ENCODE measurements at places on chromosomes 5 and 9.
A peak's percentile ranks its signal among the peaks of the same experiment; 100 is the strongest.

GRCh38 chr9:4065054-4065453, 234.8 kb downstream of the GLIS3 start:
- no peaks in the 10 kb centered on the region for H3K36me3 ChIP-seq
- no peak overlapping the region for H3K4me3 ChIP-seq
- no peak for DNase-seq
- no peaks in the 10 kb centered on the region for H3K27me3 ChIP-seq
- H3K4me1 ChIP-seq: no peaks in the 10 kb centered on the region

GRCh38 chr5:96149546-96149945, 187.9 kb upstream of the ELL2 start:
- H3K27ac ChIP-seq: no peak overlapping the region
- H3K36me3 ChIP-seq: no peaks in the 10 kb centered on the region

DNA sequence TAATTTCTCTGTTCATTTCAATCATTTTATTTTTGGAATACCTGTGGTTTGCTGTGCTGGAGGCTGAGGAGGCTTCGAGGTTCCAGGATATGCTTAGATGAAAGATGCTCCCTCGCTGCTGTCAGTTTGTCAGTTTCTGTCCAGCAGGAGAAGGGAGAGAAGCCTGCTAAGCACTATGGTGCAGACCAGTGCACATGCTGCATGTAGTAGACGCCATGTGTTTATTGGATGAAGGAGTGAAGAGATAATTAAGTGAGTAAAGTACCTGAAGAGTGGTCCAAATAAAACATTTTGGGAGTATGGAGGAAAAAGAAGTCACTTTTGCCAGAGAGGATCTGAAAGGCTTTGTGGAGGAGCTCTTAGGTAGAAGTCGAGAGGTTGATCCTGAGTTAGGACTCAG, 2.1 kb downstream of the PDZD2 start:
- no peak overlapping the region for H3K4me3 ChIP-seq
- no peaks in the 10 kb centered on the region for H3K36me3 ChIP-seq
- peaks cover 27% of the 10 kb centered on the region for H3K4me1 ChIP-seq
- DNase-seq: no peak

- peaks cover 26% of the 10 kb centered on the region for H3K4me1 ChIP-seq
- DNase-seq: no peak
- no peaks in the 10 kb centered on the region for H3K36me3 ChIP-seq
- peaks cover 73% of the 10 kb centered on the region for H3K27me3 ChIP-seq
Measured at GRCh38 chr5:135025730-135026644, 8.0 kb downstream of the PITX1 start.

- no peak for DNase-seq
- no peaks in the 10 kb centered on the region for H3K36me3 ChIP-seq
- no peaks in the 10 kb centered on the region for H3K27me3 ChIP-seq
Measured at GRCh38 chr5:117039035-117039434, 464.4 kb upstream of the SEMA6A start.

- no peaks in the 10 kb centered on the region for H3K27me3 ChIP-seq
- no peaks in the 10 kb centered on the region for H3K36me3 ChIP-seq
- DNase-seq: peak; percentile 32
- no peak overlapping the region for H3K27ac ChIP-seq
Measured at GRCh38 chr9:106111039-106111730, 416.8 kb downstream of the TMEM38B start.

DNA sequence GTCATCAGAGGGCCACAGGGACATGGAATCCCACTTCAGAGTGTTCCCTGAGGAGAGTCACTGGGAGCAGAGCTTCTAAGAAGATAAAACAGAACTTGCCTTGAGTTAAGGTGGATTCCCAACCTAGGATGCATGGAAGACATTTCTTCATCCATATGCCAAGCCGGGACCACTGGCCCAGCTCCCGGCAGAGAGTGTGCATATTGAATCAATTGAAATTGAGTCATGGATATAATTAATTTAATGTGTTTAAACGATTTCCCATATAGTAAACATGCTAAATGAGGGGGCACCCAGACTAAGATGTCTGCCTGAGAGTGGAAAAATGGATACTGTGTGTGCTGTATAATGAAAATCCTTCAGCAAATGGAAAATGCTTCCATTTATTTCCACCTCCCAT, 194.4 kb upstream of the TBC1D2 start:
- H3K36me3 ChIP-seq: no peaks in the 10 kb centered on the region
- no peak overlapping the region for H3K27ac ChIP-seq
- H3K27me3 ChIP-seq: no peaks in the 10 kb centered on the region
- no peak overlapping the region for H3K4me3 ChIP-seq
- DNase-seq: no peak

GRCh38 chr9:119257592-119257991, 111.6 kb downstream of the BRINP1 start:
- no peak for DNase-seq
- H3K27me3 ChIP-seq: no peaks in the 10 kb centered on the region
- peaks cover 10% of the 10 kb centered on the region for H3K4me1 ChIP-seq
- H3K36me3 ChIP-seq: no peaks in the 10 kb centered on the region

DNA sequence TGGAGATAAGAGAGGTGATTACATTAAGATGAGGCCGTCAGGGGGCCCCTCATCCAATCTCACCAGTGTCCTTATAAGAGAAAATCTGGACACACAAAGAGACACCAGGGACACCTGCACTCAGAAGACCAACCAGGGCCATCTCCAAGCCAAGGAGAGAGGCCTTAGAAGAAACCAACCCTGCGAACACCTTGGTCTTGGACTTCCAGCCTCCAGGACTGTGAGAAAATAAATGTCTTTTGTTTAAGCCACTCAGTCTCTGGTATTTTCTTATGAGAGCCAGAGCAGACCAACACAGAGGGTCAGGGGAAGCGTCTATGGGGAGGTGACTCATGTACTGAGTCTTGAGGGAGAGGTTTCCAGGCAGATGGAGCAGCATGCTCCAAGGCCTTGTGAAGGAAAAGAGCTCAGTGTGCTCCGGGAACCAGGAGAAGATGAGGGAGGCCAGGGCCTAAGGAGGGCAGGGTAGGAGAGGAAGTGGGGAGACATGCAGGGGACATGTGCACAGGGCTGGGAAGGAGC, 5.4 kb downstream of the PHYKPL start:
- peaks cover 9% of the 10 kb centered on the region for H3K36me3 ChIP-seq
- H3K27ac ChIP-seq: no peak overlapping the region
- DNase-seq: no peak
- H3K4me1 ChIP-seq: peaks cover 24% of the 10 kb centered on the region
- H3K27me3 ChIP-seq: no peaks in the 10 kb centered on the region

DNA sequence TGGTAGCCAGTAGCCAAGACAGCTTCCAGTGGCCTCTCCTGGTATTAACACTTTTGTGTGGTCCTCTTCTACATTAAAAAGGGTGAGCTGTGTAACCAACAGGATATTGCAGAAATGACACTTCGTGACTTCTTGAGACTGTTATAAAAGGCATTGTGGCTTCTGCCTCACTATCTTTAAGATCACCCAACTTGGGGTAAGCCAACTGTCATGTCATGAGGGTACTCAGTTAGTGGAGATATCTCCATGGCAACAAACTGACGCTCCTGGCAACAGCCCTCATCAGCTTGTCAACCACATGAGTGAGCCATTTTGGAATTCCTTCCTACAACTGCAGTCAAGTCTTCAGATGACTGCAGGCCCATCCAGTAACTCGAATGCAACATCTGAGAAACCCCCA, 121.7 kb downstream of the DEPDC1B start:
- DNase-seq: no peak
- no peaks in the 10 kb centered on the region for H3K4me1 ChIP-seq
- H3K27me3 ChIP-seq: no peaks in the 10 kb centered on the region
- no peak overlapping the region for H3K4me3 ChIP-seq
- peaks cover 9% of the 10 kb centered on the region for H3K36me3 ChIP-seq
- no peak overlapping the region for H3K27ac ChIP-seq

DNA sequence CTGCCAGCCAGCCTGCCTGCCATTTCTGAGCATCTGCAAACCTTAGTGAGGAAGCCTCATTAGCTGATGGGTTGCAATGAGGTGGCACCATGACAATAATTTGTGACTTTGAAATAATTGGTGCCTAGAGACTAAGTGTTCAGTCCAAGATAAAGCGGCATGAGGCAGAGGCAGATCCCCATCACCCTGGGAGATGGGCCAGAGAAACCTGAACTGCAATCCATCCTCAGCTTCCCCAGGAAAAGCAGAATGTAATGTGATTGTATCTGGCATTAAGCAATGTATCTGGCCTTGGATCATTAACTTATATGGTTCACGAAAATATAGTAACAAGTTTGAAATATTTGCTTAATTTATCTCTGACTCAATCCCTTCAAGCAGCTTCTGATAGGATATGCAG, 101.0 kb downstream of the SPOCK1 start:
- no peak overlapping the region for H3K27ac ChIP-seq
- H3K4me3 ChIP-seq: no peak overlapping the region

DNA sequence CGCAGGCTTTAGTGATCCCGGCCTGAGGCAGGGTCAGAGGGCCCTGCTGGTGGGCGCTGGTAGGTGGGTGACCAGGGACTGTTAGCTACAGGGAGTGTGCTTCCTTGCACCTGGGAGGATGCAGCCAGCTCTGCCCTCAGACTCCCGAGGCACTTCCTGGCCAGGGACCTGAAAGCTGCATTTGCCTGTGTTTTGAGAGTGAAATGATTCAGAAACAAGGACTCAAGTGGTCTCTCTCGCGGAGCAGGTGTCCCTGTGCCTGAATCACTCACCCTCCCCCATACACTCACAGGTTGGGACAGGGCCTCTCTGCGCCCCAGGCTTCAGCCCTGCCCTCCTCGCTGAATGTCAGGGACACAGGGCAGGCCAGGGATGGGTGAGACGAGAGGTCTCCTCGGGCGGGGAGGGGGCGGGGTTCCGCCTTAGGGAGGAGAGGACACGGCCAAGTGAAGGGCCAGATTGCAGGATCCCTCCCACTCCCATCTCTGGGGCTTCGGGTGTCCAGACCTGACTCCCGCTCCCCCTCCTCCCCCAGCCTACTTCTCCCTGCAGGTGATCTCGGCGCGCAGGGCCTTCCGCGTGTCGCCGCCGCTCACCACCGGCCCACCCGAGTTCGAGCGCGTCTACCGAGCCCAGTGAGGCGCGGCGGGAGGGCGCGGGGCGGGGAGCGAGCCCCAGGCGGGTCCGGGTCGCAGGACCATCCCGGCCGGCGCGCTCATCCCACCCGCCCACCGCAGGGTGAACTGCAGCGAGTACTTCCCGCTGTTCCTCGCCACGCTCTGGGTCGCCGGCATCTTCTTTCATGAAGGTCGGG, 1.5 kb downstream of the LTC4S start:
- H3K27ac ChIP-seq: no peak overlapping the region
- peak; percentile 78 for DNase-seq
- peak overlapping the region; percentile 84 for H3K4me3 ChIP-seq

DNA sequence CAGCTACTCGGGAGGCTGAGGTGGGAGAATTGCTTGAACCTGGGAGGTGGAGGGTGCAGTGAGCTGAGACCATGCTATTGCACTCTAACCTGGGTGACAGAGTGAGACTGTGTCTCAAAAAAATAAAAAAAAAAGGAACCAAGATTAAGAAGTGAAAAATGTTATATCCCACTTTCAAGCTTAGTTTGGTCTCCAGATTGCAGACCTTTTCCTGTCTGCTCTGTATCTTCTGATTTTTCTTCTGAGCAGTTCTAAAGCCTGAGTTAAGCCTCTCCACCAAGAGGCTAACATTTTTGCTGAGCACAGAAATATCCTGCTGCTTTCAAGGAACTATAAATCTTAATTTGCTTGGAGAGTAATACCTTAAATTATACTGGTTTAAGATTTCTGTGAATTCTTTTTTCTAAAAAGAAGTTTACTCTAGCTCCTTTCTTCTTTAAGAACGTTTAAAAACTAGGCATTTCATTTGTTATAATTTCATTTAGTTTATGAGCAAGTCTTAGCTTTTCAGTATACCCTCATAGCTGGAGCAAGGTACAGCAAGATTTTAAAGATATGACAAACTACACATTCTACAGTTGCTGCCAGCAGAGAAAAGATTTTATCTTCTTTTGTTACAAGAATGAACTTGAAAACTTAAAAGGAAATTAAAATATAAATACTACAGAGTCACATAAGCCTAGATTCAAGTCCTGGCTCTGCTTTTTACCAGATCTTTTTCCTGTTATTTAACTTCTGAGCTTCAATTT, 55.0 kb downstream of the GARNL3 start:
- no peaks in the 10 kb centered on the region for H3K27me3 ChIP-seq
- H3K4me1 ChIP-seq: no peaks in the 10 kb centered on the region
- no peak for DNase-seq
- H3K4me3 ChIP-seq: no peak overlapping the region
- H3K36me3 ChIP-seq: no peaks in the 10 kb centered on the region

- H3K36me3 ChIP-seq: no peaks in the 10 kb centered on the region
- no peak overlapping the region for H3K27ac ChIP-seq
- no peak overlapping the region for H3K4me3 ChIP-seq
- no peaks in the 10 kb centered on the region for H3K27me3 ChIP-seq
- peaks cover 19% of the 10 kb centered on the region for H3K4me1 ChIP-seq
Measured at GRCh38 chr9:96084331-96084734, 208.8 kb downstream of the ERCC6L2 start.

DNA sequence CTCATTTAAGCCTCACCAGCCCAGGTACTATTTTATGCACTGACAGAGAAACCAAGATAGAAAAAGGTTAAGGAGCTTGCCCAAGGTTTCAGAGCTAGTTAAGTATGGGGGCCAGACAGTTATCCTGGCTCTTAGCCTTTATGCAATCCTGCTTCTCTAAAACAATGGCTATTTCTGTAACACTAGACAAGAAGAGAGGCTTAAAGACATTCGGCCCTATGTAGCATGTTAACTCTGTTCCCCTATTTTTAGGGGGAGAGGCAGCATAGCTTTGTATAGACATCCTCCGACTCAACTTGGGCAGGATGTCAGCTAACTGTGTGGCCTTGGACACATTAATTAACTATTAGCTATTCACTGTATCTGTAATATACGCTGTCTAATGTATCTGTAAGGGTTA, 54.6 kb downstream of the LHFPL2 start:
- H3K27me3 ChIP-seq: no peaks in the 10 kb centered on the region
- H3K4me3 ChIP-seq: no peak overlapping the region
- H3K27ac ChIP-seq: no peak overlapping the region
- no peak for DNase-seq

- H3K4me1 ChIP-seq: 0 out of 2 replicates have a peak, but pooled peaks cover 4% of the 10 kb centered on the region
- DNase-seq: no peak
- H3K36me3 ChIP-seq: no peaks in the 10 kb centered on the region
- H3K27ac ChIP-seq: no peak overlapping the region
Measured at GRCh38 chr5:76920491-76920890, 32.4 kb upstream of the CRHBP start.

DNA sequence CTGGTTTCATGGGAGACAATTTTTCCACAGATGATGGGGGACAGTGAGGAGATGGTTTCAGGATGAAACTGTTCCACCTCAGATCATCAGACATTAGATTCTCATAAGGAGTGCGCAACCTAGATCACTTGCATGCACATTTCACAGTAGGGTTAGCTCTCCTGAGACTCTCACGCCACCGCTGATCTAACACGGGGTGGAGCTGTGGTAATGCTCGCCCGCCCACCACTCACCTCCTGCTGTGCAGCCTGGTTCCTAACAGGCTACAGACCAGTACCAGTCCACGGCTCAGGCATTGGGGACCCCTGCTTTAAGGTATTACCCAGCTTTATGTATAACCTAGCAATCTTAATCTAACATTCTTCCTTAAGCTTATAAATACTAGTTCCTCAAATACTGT, 35.6 kb downstream of the TTC39B start:
- 0 out of 2 replicates have a peak, but pooled peaks cover 3% of the 10 kb centered on the region for H3K36me3 ChIP-seq
- no peak overlapping the region for H3K27ac ChIP-seq
- H3K27me3 ChIP-seq: no peaks in the 10 kb centered on the region
- no peak overlapping the region for H3K4me3 ChIP-seq
- H3K4me1 ChIP-seq: peaks cover 14% of the 10 kb centered on the region

- no peak for DNase-seq
- H3K4me3 ChIP-seq: no peak overlapping the region
- H3K27ac ChIP-seq: no peak overlapping the region
- H3K36me3 ChIP-seq: no peaks in the 10 kb centered on the region
- no peaks in the 10 kb centered on the region for H3K27me3 ChIP-seq
Measured at GRCh38 chr9:122418016-122418415, 47.2 kb downstream of the PTGS1 start.

- peaks cover 19% of the 10 kb centered on the region for H3K4me1 ChIP-seq
- no peak overlapping the region for H3K27ac ChIP-seq
Measured at GRCh38 chr5:110104726-110105669, 415.3 kb downstream of the MAN2A1 start.
